Activated T-cell treated with anti-CD3 and anti-CD28 coated beads for 48 hours (primary cell): ENCODE measurements at places on chromosomes 2 and 18.

GRCh38 chr2:199757233-199757870 is 93.6 kb downstream of the FTCDNL1 start:
- DNase-seq: no peak

DNA sequence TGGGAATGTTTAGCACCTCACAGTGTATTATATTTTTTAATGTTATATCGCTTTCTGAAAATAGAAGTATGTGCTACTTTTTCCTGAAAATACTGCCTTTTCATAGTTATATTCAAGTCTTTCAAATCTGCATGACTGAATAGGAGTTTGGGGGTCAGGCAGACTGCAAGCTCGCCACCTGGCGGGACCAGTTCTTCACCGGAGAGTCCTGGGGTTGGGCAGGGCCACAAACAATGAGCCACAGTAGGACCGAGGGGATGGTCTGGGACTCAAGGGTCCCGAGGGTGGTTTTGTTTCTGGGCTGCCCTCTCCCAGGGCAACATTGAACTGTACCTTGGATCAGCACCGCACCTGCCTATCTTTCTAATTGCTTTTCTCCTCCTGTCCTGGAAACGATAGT is 70.6 kb downstream of the VWA3B start:
- DNase-seq: no peak

DNA sequence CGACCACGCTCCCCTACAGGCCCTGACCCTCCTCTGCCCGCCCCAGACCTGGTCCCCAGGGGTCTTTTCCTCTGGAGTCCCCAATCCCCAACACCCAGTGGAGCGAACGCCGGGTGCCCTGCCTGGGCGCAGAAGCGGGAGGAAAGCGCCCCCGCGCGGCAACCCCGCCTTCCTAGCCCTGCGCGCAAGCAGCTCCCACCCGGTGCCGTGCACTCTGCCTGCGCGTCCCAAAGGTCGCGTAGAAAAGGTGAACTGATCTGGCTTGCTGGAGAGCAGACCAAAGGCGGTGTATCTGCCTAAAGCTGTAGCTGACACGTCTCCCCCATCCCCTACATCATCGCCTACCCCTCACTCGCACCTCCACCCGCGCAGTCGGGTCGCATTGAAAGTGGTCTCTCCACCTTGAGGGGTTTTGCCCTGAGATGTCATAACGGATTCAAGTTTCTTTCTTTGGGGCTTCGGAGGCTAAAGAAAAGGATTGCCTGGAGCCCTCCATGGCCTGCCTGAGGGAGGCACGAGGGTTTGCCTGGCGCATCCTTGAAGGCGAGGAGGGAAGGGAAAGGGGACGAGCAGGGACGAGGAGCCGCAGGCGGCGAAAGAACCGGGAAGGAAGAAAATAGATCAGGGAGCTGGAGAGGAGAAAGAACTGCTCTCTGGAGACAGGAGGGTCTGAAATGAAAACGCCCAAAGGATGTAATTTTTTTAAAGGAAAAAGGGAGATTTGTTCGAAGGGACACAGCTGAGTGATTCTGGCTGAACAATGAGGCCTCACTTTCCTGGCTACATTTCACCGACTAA is 5.8 kb downstream of the GAD1 start:
- peak; percentile 64 for DNase-seq

- DNase-seq: no peak
Observed at GRCh38 chr2:59583173-59583765, 970.2 kb downstream of the BCL11A start.

- no peak for DNase-seq
Observed at GRCh38 chr18:58653814-58654509, 17.3 kb upstream of the MALT1 start.

GRCh38 chr18:8496186-8496585 is 113.1 kb upstream of the RAB12 start:
- no peak for DNase-seq

DNA sequence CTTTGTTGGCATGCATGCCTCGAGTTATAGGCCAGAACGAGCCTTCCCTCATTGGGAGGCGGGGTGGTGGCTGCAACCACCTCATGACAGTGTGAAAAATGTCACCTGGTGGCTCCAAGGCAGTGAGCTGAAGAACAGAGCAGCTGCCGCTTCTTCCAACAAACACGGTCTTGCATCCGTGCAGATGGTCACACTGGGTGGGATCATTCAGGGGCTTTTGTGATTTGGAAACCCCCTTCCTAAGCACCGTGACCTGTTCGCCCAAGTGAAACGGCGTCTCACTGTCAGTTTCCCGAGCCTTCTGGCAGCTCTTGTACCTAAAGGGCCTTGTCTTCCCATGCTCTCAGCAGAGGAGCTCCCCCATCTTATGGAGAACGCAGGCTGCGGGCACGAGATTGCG is 159.7 kb downstream of the NAPG start:
- no peak for DNase-seq

- DNase-seq: no peak
Observed at GRCh38 chr2:186925514-186925913, 76.5 kb upstream of the ZSWIM2 start.

DNA sequence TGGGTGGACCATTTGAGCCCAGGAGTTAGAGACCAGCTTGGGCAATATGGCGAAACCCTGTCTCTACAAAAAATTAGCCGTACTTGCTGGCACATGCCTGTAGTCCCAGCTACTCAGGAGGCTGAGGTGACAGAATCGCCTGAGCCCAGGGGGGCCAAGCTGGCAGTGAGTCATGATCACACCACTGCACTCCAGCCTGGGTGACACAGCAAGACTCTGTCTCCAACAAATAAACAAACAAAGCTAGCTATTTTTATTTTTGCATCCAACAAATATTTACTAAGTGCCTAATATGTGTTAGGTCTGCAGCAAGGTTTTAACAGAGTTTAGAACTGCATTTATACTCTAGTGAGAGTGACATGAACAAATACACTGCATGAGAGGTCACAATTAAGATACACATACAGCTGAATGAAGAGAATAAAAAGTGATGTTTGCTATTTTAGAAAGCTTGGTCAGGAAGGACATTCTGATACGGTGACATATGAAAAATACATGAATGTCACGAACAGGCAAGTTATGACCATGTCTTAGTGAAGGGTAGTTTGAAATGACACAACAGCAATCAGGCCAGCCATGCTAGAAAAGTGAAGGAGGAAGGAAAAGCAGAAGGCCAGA is 83.2 kb upstream of the FRZB start:
- no peak for DNase-seq

DNA sequence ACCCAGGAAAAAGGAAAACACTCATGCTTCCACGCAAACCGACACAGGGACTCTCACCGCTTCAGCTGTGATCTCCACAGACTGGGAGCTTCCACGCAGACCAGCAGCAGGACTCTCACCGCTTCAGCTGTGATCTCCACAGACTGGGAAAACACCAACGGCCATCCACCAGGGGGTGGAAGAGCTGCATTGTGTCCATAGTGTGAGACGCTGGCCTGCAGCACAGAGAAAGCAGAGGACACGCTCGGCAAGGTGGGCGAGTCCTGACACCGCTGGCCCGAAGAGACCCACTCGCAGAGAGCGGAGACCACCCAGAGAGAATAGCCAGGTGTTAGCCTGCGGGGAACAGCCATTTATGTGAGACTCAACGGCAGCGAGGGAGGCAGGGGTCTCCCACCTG is 42.5 kb upstream of the NFATC1 start:
- no peak for DNase-seq

- no peak for DNase-seq
Observed at GRCh38 chr2:199206536-199206935, 251.2 kb downstream of the SATB2 start.

- peak; percentile 91 for DNase-seq
Observed at GRCh38 chr18:35343936-35344735, at the start of gene ZNF24. TSS of gene ZNF24 (minus strand) at chr18:35344420. CDS start at chr18:35340650, 3,770 bp downstream.

DNA sequence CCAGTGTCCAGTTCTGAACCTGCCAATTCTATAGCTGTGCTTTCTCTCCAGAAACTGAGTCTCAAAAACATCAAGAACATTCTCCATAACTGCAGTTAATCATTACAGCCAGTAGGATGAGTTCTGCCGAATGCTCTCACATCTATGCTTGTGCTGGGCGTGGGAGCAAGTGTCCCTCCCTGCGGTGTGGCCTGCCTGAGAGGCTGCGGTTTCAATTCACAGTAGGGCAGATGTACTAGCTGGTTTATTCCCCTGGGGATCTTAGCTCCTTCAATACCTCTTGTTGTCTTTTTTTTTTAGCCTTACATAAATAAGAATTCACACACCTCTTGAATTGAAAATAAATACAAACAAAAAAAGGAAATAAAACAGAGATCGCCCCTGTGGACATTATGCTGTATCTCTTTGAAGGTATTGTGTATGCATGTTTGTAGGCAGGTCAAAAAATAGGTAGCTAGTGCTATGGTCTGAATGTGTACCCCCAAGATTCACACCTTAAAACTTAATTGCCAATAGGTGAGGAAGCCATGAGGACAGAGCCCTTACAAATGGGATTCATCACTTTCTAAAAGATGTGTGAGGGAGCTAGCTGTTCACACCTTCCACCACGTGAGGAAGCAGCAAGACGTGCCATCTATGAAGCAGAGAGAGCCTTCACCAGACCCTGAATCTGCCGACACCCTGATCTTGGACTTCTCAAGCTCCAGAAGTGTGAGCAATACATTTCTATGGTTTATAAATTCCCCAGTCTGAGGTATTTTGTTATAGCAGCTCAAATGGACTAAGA is 74.3 kb downstream of the BCL2L11 start:
- DNase-seq: no peak

DNA sequence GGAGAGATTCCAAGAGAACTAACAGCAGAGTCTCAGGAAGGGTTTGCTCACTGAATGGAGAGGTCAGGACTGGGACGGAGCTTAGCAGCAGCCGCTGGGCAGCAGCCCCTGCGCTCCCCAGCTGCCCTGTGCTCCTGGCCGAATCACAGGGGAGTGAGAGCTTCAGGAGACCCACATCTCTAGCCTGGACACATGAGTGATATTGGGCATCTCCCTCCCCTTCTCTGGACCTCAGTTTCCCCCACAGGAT is 511 bp downstream of the MATN3 start:
- DNase-seq: no peak

GRCh38 chr18:52678034-52678433 is 338.0 kb downstream of the DCC start:
- no peak for DNase-seq

DNA sequence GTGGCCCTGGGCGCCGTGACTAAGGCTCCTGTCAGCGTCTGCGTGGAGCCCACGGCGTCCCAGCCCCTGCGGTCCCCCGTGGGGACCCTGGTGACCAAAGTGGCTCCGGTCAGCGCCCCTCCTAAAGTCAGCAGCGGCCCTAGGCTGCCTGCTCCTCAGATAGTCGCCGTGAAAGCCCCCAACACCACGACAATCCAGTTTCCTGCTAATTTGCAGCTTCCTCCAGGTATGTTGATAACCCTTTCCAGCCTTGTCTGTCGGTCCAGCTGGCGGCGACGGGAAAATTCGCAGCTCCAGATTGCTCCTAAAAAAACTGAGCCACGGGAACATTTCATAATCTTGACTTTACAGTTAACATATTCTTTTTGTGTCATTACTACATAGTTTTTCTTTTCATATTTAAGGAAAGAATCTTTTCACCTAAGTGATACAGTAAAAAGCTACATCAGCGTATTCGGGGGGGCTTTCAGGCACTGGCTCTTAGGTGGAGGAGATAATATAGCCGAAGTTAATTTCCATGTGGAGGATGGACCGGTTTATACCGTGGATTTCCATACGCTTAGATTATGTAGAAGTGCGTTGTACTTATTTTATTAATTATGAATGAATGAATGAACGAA is 916 bp downstream of the TAF4B start:
- no peak for DNase-seq

DNA sequence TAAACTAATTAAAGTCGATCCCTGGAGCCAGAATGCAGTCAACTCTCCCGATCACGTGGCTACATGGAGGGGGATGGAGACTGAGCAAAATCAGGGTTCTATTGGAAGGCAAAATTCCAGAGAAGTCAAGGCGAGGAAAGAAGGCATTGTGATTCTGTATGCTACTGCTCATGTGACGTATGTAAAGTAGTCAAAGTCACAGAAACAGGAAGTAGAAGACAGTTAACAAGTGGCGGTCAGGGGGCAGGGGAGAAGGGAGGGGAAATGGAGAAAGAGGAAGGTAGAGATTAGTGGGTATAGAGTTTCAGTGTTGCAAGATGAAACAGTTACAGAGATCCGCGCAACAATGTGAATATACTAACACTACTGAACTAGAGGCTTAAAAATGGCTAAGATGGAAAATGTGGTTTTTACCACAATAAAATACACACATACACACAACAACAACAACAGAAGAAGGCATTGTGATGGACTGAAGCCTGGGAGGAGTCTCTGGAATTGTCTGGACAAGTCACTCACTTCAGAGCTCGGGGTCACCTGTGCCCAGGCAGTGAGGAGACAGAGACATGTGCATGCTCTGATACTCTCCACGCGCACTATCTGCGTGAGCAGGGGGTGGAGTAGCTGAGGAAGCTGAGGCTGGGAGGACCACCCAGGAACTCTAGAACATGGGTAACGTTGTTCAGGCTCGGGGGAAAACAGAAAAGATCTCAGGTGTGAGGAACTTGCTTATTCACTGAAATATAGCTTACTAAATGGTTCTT is 89.9 kb upstream of the CDCA7 start:
- DNase-seq: no peak

DNA sequence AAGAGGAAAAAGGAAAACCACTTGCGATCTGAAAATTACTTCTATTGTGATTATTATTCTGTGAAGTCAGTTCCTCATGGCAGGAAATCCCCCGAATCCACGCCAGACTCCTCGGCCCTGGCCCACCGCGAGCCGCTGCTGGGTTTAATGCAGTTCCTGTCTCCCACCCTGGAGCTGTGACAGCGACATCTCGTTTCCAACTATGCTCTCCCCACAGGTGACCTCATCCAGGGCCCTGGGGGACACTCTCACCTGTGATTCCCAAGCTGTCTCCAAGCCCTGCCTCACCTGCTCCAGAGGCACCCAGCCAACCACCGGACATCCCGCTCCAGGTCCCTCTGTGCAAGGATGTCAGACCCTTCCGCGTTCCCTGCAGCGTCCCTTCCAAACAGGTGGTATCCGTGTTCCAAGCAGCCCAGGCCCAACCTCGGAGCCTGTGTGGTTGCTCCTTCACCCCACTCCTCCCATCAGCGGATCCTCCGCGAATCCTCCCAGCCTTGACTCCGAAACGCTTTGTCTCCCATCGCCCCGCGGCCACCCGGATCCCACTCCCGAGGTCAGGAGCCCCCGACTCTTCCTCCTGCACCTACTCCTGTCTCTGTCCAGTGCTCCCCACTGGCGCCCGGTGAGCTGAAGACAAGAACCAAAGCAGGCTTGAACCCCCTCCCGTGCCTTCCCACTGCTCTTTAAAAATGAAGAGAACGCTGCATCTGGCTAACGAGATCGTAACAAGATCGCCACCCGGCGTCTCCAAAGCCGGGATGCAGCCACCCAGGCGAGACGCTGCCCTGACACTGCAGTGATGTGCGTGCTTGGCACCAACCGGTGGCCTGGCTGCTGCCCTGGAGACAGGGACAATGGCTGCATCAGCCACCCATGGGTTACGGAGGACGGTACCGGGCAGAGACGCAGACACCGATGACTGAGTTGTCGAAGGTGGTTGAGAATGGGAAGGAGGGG is 96.5 kb downstream of the NDUFA10 start:
- DNase-seq: no peak
